ENCODE measurements at places on chromosomes 5 and 9. TPM values are rescaled to one million over a fixed set of nuclear protein-coding genes. Genes with fewer than 3 reads are reported as not detected.

DNA sequence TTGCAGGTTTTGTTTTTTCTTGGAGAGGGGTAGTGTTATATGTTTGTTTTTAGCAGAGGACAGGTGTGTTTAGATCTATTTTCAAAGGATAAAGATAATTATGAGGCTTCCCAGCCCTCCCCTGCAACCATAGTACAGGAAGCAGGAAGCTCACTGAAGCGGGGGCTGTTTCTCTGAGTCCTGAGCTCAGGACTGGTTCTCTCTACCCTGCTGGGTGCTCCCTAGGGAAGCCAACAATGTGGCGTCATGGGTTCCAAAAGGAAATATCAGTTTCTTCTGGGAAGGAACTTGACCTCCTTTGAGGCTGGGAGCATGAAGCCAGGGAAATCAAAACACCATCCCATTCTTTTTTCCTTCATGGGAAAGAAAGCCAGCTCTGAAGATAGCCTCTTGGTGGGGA lies 62.2 kb downstream of the RAD23B start:
- no peak for DNase-seq

PCDHA12 gene
- 0.07 TPM for polyA plus RNA-seq

DNA sequence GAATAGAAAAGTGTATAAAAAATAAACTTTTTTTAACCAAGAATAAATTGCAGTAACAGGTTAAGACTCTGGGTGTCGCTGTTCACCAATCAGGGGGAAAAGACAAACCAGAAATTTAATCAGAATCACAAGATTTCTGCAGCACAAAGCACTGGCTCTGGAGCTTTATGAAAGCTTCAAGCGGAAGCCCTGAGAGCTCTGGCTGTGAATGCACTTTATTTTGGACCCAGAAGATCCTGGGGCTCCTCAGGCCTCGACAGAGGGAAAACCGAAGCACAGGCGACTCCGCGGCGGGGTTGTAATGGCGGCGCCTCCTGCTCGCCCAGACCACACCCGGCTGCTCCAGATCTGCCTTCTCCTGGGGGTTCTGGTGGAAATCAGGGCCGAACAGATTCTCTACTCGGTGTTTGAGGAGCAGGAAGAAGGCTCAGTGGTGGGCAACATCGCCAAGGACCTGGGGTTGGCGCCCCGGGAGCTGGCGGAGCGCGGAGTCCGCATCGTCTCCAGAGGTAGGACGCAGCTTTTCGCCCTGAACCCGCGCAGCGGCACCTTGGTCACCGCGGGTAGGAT lies at the start of gene PCDHGA4:
TSS of gene PCDHGA4 (plus strand) at position 122 of the 570 bp plus-strand sequence. CDS start at position 209, 87 bp downstream.
- DNase-seq = no peak

DNA sequence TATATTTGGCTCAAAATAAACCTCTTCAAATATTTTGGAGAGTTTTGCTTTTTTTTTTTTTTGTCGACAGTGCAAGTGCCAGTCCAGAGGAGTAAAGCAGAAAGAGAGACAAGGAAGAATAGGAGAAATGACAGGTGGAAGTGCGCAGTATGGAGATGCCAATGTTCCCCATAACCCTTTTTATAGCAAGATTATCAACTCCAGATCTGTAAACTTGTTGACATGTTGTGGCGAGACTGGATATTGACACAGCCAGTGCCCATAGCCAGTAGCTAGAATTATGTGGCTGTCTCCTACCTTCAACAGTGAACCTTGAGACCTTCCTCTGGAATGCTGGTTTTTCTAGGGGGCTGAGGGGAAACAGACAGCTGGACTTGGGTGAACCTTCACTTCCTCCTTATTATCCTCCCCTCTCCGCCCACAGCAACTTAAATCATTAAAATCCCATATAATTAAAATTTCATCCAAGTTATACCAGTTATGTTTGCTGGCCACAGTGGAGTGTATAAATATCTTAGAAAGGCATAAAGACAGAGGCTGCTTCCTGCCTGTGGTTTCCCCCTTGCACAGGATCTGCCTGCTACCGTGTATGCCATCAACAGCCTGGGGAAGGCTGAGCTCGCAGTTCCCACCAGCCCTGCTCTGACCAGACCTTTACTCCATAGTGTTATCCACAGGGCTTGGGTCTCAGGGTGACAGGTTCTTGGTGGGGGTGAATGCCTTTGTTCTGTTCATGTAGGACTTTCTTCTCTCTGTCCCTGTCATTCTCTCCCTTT lies 112.3 kb upstream of the ANKH start:
- DNase-seq = no peak
